ENCODE measurements at places on chromosomes 16 and 17. TPM values are rescaled to one million over a fixed set of nuclear protein-coding genes. Genes with fewer than 3 reads are reported as not detected.

RHBDF2 gene
- polyA plus RNA-seq, result 5.7 TPM

GNAO1 gene
- 5.0 TPM for polyA plus RNA-seq

SDR42E1 gene
- 13.0 TPM for polyA plus RNA-seq

HS3ST3B1 gene
- polyA plus RNA-seq, result 27.9 TPM

SPATA2L gene
- polyA plus RNA-seq, result 4.7 TPM

KRT16 gene
- polyA plus RNA-seq, result not detected

TEX19 gene
- not detected for polyA plus RNA-seq

CTRB1 gene
- polyA plus RNA-seq, result not detected

MYH8 gene
- polyA plus RNA-seq, result 1.3 TPM

TIMP2 gene
- 143 TPM for polyA plus RNA-seq

PERCC1 gene
- not detected for polyA plus RNA-seq

KRT33A gene
- polyA plus RNA-seq, result not detected

TPSB2 gene
- not detected for polyA plus RNA-seq

CCL5 gene
- polyA plus RNA-seq, result 1.4 TPM

MIEN1 gene
- 37.5 TPM for polyA plus RNA-seq

TERB1 gene
- polyA plus RNA-seq, result not detected
